ENCODE measurements at places on chromosomes 5 and 9. TPM values are rescaled to one million over a fixed set of nuclear protein-coding genes. Genes with fewer than 3 reads are reported as not detected.

- H3K4me3 ChIP-seq: no peak overlapping the region
- no peaks in the 10 kb centered on the region for H3K27me3 ChIP-seq
- H3K4me1 ChIP-seq: no peaks in the 10 kb centered on the region
- H3K36me3 ChIP-seq: peaks cover 31% of the 10 kb centered on the region
- no peak overlapping the region for H3K27ac ChIP-seq
- no peak for DNase-seq
These were observed 11.1 kb upstream of the AQP3 start for GRCh38 chr9:33458444-33458843.

- no peak for DNase-seq
- H3K27me3 ChIP-seq: no peaks in the 10 kb centered on the region
- H3K27ac ChIP-seq: no peak overlapping the region
- H3K4me3 ChIP-seq: no peak overlapping the region
These were observed 55.9 kb upstream of the MTAP start for GRCh38 chr9:21746550-21746949.

DNA sequence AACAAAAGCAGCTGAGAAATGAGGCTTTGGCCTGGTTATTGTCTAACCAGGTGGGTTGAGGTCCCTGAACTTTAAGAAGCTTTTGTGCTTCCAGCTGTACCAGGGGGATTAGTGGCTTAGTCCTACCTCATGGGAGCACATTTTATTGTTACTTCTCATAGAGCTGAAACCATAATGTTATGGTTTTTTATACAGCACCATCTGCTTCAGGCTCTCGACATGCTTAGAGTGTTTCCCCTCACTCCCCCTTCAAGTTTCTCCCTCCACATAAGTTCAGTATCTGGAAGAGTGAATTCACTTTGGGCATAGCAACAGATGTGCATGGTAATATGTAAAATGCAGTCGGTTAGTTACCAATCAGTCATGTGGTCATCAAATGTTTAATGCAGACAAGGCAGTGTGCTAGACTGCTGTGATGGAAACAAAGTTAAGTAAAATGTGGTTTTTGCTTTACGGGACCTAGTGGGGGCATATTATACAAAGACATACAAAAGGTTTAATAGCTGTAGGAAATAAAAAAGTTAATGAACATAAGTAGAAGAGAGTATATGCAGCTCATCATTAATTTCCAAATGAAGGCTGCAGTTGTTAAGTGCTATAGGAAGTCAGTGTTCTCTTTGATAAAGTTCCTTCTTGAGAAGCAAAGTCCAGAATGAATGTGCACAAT, 95.9 kb upstream of the SPRY4 start:
- H3K27me3 ChIP-seq: no peaks in the 10 kb centered on the region
- H3K27ac ChIP-seq: no peak overlapping the region
- H3K4me3 ChIP-seq: no peak overlapping the region
- no peak for DNase-seq

DNA sequence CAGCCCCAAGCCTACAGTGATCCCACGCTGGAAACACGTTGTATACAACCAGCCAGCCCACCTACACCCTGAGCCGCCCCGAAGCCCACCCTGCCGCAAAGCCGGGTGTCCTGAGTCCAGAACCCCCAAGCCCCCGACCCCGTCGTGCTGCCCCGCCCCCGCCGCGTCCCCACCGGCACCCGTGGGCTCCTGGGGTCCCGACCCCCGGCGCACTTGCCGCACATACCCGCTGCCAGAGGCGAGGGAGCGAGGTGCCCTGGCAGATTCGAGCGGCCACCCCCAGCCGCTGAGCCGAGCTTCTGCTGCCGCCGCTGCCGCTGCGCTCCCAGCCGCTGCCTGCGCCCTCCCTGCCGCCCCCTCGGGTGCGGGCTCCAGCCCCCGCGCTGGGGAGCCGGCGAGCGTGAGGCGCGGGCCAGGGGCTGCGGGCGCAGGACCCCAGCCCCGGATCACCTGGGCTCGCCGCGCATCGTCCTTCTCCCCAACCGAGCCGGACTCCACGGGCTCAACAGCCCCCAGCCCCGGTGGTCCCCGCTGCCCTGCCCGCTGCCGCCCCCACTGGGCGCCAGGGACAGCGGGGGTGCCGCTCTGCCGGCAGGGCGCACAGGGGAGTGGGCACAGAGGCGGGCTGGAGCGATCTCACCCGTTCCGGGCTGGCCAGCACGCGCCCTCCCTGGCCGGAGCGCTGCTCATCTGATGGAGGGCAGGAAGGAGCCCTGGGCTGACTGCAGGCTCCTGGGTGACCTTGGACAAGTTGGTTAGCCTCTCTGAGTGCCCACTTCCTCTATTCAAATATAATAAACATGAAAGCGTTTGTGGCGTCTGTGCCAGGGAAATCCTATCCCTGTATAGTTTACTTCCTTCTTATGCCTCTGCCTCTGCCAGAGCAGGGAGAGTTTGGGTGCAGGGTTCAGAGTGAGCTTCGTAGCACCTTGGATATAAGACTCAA, at the start of gene HTR4:
TSS of gene HTR4 (minus strand) at position 692 of the 946 bp plus-strand sequence. CDS start 17,513 bp downstream, outside the sequence.
- H3K4me3 ChIP-seq: peak within 1 kb of the TSS; percentile 22
- H3K27ac ChIP-seq: no peak within 1 kb of the TSS
- no peaks in the 10 kb centered on the region for H3K36me3 ChIP-seq

GRCh38 chr5:168215646-168216045, 75.8 kb upstream of the WWC1 start:
- no peak overlapping the region for H3K4me3 ChIP-seq
- no peaks in the 10 kb centered on the region for H3K4me1 ChIP-seq
- no peak overlapping the region for H3K27ac ChIP-seq
- DNase-seq: no peak
- no peaks in the 10 kb centered on the region for H3K27me3 ChIP-seq

DNA sequence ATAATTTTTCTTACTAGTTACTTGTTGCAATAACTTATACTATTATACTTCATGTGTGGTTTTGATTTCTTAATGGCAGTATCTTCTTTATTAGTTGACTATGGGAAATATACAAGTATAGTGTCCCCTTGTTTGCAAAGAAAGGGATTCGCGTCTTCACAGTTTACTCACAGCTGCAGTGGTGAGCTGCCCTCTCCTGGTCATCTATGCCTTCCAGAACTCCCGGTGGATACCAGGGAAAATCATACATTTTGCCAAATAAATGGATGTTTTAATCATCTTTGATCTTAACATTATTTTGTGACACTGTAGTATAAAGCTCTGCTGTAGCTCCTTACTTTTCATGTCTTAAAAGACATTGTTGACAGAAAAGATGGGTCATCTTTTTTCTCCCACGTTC, 142.0 kb downstream of the ZCCHC7 start:
- H3K4me1 ChIP-seq: no peaks in the 10 kb centered on the region
- no peak overlapping the region for H3K4me3 ChIP-seq
- H3K27ac ChIP-seq: no peak overlapping the region
- H3K36me3 ChIP-seq: no peaks in the 10 kb centered on the region
- no peak for DNase-seq
- H3K27me3 ChIP-seq: no peaks in the 10 kb centered on the region

GRCh38 chr9:78366827-78367226, 69.9 kb downstream of the PSAT1 start:
- H3K4me1 ChIP-seq: no peaks in the 10 kb centered on the region
- peaks cover 4% of the 10 kb centered on the region for H3K27me3 ChIP-seq
- H3K36me3 ChIP-seq: no peaks in the 10 kb centered on the region
- no peak overlapping the region for H3K4me3 ChIP-seq
- H3K27ac ChIP-seq: no peak overlapping the region
- no peak for DNase-seq

DNA sequence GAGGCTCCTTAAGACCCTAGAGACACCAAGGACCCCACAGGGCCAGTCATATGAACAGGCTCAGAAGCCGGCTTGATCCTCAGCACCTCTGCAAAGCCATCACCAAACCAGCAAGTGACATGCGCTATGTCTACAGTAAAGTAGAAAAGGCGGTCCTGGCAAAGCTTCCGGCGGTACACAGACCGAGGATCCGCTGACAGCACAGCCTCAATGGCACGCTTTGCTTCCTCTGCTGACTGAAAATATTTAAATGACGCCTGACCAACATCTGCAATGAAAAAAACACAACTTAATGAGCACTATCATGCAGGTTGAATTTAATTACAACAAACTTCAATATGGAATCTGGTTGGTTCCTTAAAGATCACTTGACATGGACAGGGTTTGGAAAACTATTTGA, 17.6 kb downstream of the TRMO start:
- no peaks in the 10 kb centered on the region for H3K27me3 ChIP-seq
- H3K4me1 ChIP-seq: peaks cover 9% of the 10 kb centered on the region
- H3K36me3 ChIP-seq: peaks cover under 1% of the 10 kb centered on the region
- no peak overlapping the region for H3K4me3 ChIP-seq
- no peak for DNase-seq

GRCh38 chr5:33691856-33692255, 199.9 kb downstream of the ADAMTS12 start:
- no peak overlapping the region for H3K4me3 ChIP-seq
- DNase-seq: no peak
- H3K36me3 ChIP-seq: no peaks in the 10 kb centered on the region

- no peak overlapping the region for H3K27ac ChIP-seq
- H3K36me3 ChIP-seq: peaks cover 94% of the 10 kb centered on the region
- no peaks in the 10 kb centered on the region for H3K4me1 ChIP-seq
- H3K27me3 ChIP-seq: no peaks in the 10 kb centered on the region
- H3K4me3 ChIP-seq: no peak overlapping the region
These were observed 63.6 kb downstream of the NUP214 start for GRCh38 chr9:131188976-131189375.

DNA sequence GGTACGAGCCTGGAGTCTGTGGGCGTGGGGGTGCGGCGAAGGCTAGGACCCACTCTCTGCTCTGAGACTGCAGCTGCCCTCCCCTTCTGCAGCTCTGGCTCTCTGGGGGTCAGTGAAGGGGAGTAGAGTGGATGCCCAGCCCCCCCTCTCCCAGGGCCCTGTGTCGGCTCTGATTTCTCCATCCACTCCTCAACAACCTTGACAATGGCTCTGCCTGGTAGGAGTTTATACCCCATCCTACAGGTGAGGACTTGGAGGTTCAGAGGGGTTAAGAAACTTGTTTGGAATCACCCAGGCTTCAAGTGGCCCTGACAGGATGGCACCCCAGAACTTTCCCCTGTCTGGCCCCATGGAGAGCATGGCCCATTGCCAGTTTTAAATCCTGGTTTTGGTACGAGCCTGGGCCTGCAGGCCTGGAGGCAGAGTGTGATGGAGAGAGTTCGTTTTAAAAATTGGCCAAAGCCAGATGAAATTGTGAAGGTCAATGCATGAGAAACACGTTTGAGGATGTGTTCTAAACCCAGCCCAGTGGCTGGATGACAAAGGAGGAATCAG, 22.3 kb downstream of the NCS1 start:
- no peak overlapping the region for H3K4me3 ChIP-seq
- no peak overlapping the region for H3K27ac ChIP-seq
- peaks cover 12% of the 10 kb centered on the region for H3K27me3 ChIP-seq
- no peaks in the 10 kb centered on the region for H3K4me1 ChIP-seq
- no peaks in the 10 kb centered on the region for H3K36me3 ChIP-seq
- DNase-seq: no peak

DNA sequence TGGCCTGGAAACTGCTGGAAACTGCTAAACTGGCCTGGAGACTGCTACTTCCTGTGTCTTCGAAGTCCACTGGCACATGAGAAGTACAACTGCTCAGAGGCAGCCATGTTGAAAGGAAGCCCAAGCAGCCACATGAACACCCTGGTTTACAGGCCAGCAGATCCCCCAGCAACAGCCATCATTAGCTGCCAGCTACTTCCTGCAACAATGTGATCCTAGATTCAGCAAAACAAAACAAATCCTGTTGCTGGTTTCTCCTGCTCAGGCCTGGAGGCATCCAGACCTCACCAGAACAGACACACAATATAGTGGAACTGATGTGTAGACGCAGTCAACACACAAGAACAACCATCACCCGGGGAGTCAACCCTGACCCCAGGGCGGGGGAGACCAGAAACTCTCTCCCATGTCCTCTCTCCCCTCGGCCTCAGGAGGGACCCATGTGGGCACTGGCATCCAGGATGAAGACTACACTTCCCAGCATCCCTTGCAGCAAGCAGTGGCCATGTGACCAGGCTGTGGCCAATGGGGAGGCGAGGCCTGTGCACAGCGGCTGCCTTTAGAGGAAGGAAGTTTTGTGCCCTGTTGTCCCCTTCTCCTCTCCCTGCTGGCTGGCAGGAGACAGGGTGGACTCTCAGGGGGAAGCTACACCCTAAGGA, 9.2 kb upstream of the LCN15 start:
- no peak overlapping the region for H3K4me3 ChIP-seq
- H3K27ac ChIP-seq: no peak overlapping the region
- H3K36me3 ChIP-seq: no peaks in the 10 kb centered on the region
- DNase-seq: no peak
- no peaks in the 10 kb centered on the region for H3K27me3 ChIP-seq

GRCh38 chr9:13459071-13459470, 179.6 kb upstream of the MPDZ start:
- H3K4me1 ChIP-seq: no peaks in the 10 kb centered on the region
- no peak for DNase-seq
- no peak overlapping the region for H3K27ac ChIP-seq
- H3K27me3 ChIP-seq: no peaks in the 10 kb centered on the region

DNA sequence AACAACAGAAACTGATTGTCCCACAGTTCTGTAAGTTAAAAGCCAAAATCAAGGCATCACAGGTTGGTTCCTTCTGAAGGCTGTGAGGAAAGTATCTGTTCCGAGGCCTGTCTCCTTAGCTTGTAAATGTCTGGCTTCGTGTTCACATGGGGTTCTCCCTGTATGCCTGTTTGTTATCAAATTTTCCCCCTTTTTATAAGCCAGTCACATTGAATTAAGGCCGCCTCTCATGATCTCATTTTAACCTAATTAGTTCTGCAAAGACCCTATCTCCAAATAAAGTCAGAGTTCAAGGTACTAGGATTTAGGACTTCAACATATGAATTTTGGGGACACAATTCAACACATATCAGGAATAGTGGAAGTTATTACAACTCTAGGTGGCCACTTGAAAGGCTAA, 331.5 kb downstream of the PIK3R1 start:
- no peaks in the 10 kb centered on the region for H3K4me1 ChIP-seq
- no peaks in the 10 kb centered on the region for H3K27me3 ChIP-seq
- H3K27ac ChIP-seq: no peak overlapping the region
- no peaks in the 10 kb centered on the region for H3K36me3 ChIP-seq

Gene SPATA31D4
- not detected for total RNA-seq

Gene JAKMIP2
- 0.07 TPM for total RNA-seq

Gene CTNND2
- 0.13 TPM for total RNA-seq

Gene PCA3
- total RNA-seq: not detected

Gene ADGRV1
- 0.83 TPM for total RNA-seq

Gene ZNF354C
- 3.7 TPM for total RNA-seq

Gene PCDHB8
- total RNA-seq: 0.87 TPM
